ENCODE measurements at places on chromosomes 16 and 17.

DNA sequence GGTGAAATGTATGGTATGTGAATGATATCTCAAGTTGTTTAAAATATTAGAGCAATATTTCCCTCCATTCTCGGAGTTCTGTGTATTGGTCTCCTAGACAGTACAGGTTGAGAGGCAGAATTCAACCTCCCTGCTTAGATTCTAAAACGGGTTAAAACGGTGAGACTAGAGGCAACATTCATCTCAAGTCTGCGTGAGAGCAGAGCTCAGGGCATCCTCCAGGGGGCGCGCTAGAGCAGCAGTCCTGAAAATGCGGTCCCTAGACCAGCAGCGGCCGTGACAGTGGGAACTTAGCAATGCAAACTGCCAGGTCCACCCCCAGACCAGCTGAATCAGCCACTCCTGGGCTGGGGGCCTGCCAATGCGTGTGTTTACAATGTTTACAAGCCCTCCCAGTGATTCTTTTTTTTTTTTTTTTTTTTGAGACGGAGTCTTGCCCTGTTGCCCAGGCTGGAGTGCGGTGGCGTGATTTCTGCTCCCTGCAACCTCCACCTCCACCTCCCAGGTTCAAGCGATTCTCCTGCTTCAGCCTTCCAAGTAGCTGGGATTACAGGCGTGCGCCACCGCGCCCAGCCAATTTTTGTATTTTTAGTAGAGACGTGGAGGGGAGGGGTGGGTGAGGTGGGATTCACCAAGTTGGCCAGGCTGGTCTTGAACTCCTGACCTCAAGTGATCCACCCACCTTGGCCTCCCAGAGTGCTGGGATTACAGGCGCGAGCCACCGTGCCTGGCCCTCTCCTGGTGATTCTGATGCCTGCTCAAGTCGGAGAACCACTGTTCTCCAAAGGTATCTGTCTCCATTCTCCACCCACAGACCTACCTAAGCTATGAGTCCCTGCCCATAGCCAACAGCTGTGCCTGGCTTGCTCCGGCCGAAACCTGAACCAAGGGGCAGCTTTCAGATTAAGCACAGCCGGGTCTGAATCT, 24.2 kb downstream of the KLHL36 start:
- DNase-seq, result peak; percentile 83

DNA sequence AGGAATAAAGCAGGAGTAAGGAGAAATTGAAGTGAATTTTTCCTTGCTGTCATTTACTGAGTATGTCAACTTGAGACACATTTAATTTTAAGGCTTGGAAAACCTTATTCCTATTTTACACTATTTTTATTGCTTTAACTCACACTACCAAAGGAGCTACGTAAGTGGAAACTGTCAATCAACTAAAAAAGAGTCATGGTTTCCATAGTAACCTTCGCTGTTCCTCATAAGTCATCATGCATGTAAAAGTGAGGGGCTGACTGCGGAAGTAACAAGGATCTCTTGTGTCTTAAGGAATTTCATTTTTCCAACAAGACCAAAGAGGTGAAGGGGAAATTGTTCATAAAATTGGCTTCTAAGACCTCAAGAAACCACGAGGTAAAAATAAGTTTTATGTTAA, 516.2 kb upstream of the CA10 start:
- no peak for DNase-seq

DNA sequence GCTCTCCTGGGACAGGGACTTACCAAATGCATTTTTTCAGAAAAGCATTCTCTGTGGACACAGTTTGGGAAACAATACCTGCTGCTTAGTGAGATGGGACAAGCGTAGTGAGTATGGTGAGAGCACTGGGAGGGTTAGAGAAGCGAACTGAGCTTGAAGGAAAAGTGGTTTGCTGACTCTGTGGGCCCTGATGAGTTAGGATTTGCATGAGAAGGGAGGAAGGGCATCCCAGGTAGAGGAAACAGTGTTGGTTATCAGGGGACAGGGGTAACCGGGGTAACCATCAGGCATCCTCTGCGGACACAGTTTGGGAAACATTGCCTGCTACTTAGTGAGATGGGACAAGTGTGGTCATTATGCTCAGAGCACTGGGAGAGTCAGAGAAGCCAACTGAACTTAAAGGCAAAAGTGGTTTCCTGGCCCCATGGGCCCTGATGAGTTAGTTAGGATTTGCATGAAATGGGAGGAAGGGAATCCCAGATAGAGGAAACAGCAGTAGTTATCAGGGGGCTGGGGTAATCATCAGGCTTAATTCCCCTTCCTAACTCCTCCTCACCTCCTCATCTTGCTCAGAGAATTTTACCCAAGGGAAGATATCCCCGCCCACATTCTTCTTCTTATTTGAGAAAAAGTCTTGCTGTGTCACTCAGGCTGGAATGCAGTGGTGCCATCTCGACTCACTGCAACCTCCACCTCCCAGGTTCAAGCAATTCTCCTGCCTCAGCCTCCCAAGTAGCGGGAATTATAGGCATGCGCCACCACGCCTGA, 319.3 kb downstream of the RBFOX1 start:
- no peak for DNase-seq

- no peak for DNase-seq
Observed at GRCh38 chr17:29359777-29360176, 30.4 kb upstream of the TAOK1 start.

GRCh38 chr17:81196505-81197408, 26.0 kb downstream of the CEP131 start:
- DNase-seq, result no peak

DNA sequence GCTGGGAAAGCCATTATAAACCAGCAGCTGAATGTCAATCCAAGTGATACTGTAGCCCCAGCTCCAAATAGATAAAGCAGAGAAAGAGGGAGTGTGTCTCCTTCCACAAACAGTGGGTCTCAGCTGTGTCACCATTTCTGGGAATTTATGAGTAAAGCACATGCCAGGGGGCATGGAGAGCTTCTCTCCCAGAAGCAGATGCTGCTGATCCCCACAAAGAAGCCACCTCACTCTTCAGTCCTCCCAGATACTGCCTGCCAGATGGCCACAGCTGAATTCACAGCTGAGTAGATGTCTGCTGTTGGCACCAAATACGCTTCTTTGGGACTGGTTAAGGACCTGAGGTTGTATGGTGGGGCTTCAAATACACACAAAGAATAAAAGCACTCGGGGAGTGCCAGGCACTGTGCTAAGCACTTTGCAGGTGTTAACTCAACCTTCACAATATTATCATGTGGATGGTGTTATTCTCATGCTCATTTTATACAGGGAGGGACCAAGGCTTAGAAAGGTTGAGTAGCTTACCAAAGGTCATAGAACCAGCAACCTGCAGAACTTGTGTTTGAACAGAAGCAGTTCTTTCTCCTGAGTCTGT, 298.3 kb downstream of the CDH11 start:
- DNase-seq, result no peak

- no peak for DNase-seq
Observed at GRCh38 chr16:81817789-81818567, 38.9 kb downstream of the PLCG2 start.

All from stimulated activated CD4-positive, alpha-beta T cell treated with anti-CD3 and anti-CD28 coated beads, Interleukin-4, amount 100 ng/mL, for 4 hours (primary cell).